ENCODE measurements at places on chromosomes 16 and 17.

DNA sequence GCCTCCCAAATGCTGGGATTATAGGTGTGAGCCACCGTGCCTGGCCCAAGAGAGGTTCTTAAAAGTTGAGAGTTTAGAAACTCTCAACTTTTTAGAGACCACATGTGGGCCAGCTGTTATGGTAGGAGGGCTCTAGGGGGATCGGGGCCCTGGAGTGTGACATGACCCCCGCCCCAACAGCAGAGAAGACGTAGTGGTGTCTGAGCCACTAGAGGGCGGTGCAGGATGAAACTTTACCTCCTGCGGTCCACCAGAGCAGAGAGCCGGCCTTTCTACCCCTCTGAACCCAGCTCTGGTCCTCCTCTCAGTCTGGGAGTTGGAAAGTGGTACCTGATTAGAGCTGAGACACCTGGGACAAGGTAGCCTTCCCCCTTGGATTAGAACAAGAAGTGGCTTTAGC, 7.4 kb downstream of the CDK5RAP3 start:
- peak; percentile 45 for DNase-seq

DNA sequence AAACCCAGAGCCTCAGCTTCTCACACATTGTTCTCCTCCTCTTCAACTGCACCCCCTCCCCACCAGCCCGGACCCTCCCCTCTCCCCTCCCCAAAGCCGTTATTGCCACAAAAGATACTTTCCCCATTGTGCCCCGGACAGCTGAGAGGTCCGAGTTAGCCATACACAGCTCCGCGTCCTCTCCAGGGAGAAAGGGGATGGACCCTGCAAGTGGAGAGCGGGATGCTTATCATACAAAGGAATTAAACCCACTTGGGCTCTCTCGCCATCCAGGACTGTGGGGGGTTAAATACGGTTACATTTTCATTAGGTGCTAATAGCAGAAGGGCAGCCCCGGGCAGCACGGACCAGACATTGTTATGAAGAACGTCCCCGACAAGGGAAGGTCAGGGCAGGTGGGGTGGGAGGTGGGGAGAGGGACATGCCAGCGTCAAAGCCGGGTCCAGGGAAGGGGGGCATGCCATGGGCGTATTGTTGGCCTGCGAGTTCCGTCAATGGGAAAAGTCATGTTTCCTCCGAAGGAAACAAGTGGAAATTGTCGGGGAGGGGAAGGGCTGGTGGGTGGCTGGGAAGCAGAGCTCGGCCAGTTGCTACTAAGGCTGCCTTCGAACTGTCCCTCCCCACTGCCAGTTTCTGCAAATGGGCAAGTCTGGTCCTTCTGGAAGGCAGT, 99.1 kb downstream of the SOX9 start:
- DNase-seq: no peak

DNA sequence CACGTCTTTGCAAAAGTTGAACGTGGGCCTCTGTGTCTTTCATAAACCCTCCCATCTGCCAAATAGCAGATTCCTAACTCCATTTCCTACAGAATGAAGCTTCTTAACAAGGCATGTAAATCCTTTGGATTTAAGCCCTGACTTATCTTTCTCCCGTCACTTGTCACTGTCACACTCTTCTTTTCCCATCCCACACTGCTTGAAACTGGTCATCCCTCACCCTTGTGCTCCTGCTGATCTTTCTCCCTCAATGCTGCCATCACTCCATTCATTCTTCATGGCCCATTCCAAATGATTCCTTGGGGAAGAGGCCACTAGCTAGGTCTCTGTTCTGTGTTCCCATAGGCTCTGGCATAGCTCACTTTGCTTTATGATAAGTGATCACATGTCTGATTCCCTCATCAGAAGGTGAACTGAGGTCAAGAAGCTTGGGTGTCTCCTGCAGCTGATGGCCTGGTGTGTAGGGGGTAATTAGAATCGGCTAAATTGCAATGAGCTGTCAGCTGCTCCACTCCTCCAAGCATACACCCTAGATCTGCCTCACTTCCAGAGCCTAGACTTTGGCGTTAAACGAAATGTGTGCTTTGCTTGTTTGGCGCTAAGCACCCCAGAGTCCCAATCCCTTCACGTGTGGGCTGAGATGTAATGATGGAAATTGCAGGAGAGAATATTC, 61.7 kb downstream of the PECAM1 start:
- DNase-seq: no peak

GRCh38 chr17:59373882-59374495, 42.5 kb downstream of the YPEL2 start:
- DNase-seq: no peak

GRCh38 chr17:66782851-66783250, 52.1 kb upstream of the CACNG5 start:
- DNase-seq: no peak

- DNase-seq: no peak
Observed at GRCh38 chr17:28896491-28896883, 1.0 kb downstream of the FLOT2 start.

- peak; percentile 86 for DNase-seq
Observed at GRCh38 chr17:39730095-39730921, at the start of gene MIEN1. MIEN1 (minus strand) TSS chr17:39730532; CDS start chr17:39730495, 37 bp downstream.

DNA sequence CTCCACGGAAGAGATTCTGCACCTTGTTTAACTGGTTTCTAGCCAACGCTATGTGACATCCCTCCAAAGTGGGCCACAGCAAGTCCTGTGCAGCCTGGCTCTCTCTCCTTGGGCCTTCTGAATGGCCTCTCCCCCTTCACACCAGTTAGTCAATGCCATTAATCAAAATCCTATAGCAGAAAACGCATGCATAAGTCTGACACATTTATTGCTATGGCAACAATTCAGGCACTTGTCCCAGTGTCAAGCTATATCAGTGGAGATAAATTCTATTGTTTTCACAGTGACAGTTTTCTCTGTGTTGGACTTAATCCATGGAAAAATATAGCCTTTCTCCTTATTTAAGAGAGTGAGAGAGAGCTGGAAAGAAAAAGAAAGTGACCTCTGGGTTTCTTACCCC, 87.2 kb upstream of the TOX3 start:
- no peak for DNase-seq

GRCh38 chr17:41585301-41586056, 1.2 kb downstream of the KRT14 start:
- no peak for DNase-seq

- DNase-seq: no peak
Observed at GRCh38 chr16:58411736-58412614, 19.7 kb downstream of the GINS3 start.

DNA sequence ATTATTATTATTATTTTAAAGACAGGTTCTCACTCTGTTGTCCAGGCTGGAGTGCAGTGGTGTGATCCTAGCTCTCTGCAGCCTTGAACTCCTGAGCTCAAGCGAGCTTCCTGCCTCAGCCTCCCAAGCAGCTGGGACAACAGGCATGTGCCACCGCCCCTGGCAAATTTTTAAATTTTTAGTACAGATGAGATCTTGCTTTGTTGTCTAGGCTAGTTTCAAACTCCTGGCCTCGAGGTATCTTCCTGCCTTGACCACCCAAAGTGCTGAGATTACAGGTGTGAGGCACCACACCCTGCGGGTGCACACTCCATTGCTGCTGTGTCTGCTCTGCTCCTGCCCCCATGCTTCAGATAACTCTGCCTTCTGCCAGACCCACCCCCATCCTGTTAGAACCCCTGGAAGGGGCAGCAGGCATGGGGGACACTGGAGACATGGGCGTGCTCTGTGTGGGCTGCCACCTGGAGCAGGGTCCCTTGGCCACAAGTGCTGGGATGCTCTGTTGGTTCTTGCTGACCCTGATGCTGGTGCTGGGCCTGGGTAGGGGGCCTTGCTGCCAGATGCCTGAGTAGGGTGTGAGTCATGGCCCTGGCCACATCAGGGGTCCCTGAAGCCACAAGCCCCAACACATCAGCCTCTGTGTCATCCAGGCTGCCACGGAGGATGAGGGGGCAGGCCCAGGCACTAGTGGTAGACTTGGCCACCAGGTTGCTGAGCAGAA, 2.6 kb downstream of the GGT6 start:
- DNase-seq: peak; percentile 48

GRCh38 chr17:15490634-15491261, 23.3 kb upstream of the CDRT4 start:
- no peak for DNase-seq

DNA sequence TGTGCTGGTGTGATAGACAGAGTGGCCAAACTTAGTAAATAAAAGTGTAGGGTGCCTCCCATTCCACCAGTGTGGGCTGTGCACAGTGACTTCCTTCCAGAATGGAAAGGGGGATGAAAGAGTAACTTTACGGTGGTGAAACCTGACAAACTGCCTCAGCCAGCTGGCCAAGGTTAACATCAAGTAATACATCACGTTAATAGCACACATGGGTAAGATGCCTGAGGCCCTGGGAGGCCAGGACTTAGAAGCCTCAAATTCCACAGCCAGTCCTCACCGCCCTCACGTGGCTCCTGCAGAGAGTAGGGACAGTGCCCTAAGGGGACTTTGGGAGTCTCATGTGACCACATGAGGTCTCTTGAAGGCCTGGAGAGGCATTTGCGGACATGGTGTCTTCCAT, 14.1 kb downstream of the RMI2 start:
- no peak for DNase-seq

DNA sequence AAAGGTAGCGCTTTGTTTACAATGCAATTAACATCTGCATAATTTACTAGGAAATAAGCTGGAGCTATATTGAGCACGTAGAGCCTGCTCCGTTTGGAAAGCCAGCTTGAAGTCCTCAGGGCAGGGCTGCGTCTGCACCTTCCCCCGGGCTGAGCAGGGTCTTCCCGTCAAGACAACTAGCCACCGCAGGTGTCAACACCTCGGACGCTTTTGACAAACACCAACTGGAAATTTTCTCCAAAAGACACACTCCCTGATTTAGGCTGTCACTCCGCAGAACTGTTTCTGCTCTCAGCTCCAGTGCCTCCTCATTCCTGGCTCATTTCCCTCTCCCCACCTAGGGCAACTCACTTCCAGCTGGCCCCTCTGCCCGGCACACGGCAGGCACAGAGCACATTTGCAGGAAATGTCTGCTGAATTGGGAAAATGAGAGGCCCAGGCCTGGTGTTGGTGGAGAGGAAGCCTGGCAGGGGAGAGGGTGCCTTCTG, 170.3 kb downstream of the MAF start:
- no peak for DNase-seq

DNA sequence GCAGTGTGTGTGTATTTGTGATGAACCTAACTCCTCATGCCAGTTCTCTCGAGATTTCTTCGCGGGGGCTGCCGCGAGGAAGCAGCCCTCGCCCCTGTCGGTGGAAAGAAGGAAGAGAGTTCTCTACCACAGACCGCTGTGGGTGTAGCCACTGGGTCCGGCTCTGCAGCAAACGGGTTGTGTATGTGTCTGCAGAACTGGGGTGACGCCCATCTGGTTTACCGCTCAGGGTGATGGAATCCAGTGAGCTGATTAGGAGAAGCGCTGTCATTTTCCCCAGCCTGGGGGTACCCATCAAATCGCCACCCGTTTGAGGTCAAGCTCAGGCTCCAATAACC, 7.7 kb downstream of the CORO6 start:
- DNase-seq: no peak

GRCh38 chr17:73293480-73293911, 18.3 kb downstream of the CDC42EP4 start:
- peak; percentile 57 for DNase-seq

DNA sequence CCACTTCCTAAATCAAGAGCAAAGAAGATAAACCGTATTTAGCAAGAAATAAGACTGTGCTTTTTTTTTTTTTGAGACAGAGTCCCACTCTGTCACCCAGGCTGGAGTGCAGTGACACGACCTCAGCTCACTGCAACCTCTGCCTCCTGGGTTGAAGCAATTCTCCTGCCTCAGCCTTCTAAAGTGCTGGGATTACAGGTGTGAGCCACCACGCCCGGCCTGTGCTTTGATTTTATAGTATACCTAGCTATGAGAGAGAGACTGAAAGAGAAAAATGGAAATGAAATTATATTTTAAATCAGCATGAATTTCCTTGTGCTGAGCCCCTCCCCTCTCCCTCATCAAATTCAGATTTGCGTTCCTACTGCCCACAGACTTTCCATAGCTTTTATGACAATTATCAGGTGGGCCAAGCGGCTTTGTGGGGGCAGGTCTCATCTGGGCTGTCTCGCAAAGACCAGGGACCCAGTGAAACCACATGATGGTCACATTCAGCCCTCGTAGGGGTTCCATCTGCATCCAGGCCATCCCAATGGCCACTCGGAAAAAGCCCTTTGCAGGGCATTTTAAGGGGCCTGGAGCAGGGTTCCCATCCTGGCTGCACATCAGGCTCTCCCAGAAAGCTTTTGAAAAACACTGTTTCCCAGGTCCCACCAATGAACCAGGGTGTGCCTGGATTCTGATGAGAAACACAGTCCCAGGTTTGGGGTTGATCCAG, 8.5 kb downstream of the CACNG1 start:
- no peak for DNase-seq

DNA sequence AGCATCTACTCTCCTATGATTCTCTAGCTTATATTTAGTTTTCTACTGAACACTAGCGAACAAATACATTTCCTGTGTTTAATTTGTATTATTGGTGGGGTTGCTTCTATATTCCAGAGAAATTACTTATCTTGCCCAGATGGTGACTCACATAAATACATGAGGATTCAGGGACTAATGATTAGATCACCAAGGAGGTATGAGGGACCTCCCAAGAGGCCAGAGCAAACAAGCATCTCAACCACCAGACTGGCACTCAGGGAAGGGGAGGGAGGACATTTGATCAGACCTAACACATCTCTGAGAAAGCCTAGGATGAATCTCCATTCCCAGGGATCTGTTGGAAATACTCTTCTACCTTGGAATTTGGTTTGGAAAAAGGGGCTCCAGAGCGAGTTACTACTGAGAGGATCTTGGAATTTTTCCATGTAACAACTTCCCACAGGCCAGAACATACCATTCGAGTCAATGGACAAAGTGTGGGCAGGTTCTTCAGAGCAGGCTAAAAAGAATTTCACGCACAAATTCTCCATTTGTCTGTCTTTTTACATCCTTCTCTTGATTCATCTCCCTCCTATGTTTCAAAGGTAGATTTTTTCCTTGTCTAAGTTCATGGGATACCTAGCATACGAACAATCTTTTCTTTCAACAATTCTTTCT, 262.6 kb upstream of the MYOCD start:
- peak; percentile 79 for DNase-seq

- peak; percentile 84 for DNase-seq
Observed at GRCh38 chr16:19210280-19210924, 42.4 kb downstream of the SYT17 start.

GRCh38 chr16:31874366-31875111, 932 bp downstream of the ZNF267 start:
- DNase-seq: peak; percentile 30

DNA sequence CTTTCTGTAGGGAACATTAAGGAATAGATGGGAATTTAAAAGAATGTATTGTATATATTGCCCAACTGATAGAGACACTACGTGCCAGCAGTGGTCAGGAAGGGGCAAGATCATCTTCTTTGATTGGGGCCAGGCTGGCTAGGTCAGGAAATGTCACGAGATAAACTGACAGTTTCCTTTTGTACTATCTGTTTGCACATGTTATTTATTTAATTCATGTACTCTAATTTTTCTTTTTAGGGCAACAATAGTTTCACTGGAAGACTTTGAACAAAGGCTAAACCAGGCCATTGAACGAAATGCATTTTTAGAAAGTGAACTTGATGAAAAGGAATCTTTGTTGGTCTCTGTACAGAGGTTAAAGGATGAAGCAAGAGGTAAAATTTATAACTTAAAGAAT, 12.6 kb downstream of the NDEL1 start:
- DNase-seq: no peak

Data from MG63 (cell line).